ENCODE measurements at places on chromosomes 12 and 14.

DNA sequence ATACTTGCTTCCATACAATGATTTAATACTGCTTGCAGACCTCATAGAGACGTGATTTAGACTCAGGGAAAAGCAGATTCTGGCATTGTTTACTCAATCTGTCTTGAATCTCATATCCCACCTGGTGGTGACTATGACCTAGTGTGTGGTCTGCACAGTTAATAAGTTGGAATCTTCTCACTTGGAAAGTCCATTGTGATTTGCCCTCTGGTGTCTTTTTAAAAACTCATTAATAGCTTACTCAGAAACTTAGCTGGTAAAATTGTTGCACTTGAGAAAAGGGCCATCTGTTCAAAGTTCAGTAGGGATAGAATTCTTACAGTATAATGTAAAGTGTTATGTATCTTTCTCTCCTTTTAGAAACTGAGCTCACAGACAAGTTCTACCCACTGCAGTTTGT is 106.0 kb downstream of the PELI2 start:
- no peak for DNase-seq

DNA sequence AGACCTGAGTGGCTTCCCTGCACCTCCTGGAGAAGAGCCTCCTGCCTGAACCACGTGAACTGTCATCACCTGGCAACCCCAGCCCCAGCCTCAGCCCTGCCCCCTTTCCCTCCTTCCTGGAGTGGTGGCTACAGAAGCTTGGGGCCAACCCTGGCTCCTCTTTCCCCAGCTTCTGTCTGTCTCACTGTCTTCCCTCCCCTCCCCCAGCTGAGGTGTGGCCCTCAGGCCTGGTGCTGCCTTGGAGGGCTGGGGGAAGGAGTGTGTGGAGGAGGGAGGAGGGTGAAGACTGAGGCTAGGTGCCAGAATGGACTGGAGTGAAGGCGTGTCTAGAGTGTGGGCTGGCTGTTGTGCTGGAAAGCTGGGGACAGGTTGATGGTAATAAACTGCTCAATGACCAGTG is 9.7 kb downstream of the NFATC4 start:
- no peak for DNase-seq

DNA sequence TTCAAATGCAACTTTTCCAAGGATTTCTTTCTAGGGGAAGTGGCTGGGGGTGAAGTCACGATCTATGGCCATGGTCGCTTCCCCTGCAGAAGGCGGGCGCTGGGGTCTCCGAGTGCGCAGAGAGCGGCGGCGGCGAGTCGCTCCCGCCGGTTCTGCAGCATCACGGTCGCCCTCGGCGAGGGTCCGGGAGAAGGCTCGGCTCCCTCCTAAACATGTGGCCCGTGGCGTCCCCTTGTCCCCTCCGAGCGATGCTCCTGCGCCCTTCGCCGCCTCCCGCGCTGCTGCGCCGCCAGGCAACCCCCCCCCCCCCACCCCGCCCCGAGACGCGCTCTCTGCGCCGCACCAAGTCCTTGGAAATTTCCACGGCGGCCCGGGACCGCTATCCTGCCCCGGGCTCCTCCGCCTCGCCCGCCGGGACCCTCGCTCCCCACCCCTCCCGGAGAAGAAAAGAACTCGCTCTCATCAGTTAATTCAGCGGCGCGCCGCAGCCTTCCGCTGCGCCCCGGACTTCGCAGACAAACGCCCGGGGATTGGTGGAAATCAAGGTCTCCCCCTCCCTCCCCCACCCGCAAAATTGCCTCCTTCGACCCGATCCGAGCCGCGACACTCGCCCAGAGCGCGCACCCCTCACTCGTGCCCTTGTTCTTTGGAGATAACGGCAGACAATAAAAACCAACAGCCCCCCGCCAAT is at the start of gene ST8SIA1:
Gene ST8SIA1 (minus strand): TSS at position 298 of the 691 bp plus-strand sequence. CDS start 475 bp downstream, outside the sequence.
- DNase-seq: peak; percentile 25

- no peak for DNase-seq
Measured at GRCh38 chr12:1819571-1819970, 794 bp upstream of the LRTM2 start.

All from activated gamma-delta T cell treated with anti-CD3 and anti-CD28 coated beads, Interleukin-2, amount 50 U/mL, for 16 hours (primary cell).